Retinal pigment epithelial cell (primary cell): ENCODE measurements at places on chromosomes 4 and X.

DNA sequence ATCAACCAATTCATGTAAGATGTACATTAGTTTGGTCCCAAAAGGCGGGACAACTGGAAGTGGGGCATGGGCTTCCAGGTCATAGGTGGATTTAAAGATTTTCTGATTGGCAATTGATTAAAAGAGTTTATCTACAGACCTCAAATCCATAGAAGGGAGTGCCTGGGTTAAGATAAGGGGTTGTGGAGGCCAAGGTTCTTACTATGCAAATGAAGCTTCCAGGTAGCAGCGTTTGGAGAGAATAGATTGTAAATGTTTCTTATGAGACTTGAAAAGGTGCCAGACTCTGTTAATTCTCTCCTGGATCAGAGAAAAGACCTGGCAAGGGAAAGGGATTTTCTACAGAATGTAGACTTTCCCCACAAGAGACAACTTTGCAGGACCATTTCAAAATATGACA, 2.4 kb downstream of the MGST2 start:
- no peak for DNase-seq

DNA sequence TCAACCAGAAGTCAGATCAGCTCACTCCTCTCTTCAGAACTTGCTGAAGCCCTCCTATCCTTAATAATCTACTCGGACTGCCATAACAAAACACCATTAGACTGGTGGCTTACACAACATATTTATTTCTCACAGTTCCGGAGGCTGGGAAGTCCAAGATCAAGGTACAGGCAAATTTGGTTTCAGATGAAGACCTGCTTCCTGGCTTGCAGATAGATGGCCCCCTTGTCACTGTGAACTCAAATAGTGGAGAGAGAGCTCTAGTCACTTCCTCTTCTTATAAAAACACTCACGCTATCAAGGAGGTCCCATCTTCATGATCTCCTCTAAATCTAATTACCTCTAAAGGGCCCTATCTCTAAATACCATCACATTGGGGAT, 125.1 kb downstream of the CAMK2D start:
- no peak for DNase-seq

DNA sequence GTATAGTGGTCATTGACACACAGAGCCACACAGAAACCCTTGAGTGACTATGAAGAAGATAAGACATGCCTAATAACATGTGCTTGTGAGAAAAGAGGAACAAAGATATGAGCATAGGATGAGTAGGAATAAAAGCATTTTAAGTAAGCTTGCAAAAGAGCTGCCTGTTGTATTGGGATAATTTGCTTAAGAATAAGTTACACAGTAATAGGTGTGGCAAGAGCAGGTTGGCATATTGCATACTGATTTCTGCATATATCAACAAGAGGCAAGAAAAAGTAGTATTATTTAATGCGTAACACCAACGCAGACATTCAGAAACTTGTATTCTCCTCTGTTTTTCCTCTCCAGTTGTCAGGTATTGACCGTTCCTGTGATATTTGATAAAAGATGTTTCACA, 111.5 kb upstream of the UGT8 start:
- no peak for DNase-seq

- no peak for DNase-seq
Observed at GRCh38 chrX:74119016-74119910, 184.7 kb upstream of the ZCCHC13 start.

- no peak for DNase-seq
Observed at GRCh38 chrX:123087326-123087725, 96.8 kb upstream of the GRIA3 start.

- no peak for DNase-seq
Observed at GRCh38 chr4:112860830-112861690, 188.4 kb upstream of the ANK2 start.

DNA sequence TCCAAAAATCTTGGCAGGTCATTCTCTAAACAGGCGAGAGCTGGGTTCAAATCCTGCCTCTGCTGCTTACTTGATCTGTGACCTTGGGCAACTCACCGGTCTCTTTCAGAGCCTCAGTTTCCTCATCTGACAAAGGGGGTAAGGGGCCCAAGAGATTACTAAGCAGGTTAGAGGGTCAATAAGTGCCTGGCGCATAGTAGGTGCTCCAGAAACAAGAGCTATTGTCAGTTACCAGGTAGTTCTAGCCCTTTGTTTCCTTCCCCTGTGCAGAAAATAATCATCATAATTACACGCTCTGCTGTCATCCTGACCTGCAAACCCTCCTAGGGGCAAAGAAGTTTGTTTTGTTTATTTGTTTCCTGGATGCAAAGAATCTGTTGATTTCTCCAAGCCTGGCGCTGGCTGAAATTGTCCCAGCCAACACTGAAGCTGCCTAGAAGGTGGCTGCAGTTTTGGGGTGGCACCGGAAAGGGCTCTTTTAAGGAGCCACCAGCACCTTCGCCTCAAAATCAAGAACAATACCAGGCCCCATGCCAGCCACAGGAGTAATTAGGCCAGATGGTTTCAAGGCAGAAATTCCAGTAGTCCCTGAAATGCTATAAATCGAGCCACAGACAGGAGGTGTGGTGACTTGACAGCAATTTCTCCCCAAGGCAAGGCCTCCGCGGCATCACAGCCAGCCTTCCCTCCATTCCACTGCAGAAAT, 10.2 kb upstream of the KIAA0232 start:
- DNase-seq = no peak

GRCh38 chr4:145720656-145721055, 40.7 kb downstream of the C4orf51 start:
- DNase-seq = no peak

DNA sequence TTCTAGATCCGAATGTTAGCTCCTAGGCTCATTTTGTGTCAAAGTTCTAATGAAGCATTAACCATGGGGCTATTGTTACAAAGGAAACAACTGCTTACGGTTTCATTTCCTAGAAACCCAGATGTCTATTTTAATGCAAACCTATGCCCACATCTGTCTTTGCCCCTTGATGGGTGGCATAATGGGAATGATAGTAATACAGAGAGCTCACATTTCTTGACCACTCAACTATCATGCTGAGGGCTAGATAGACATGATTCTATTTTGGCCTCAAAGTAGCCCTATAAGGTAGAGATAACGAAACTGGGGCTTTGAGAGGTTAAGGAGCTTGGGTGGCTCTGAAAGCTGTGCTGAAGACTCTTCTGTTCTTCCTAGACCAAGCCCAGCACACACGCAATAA, 1.9 kb downstream of the TLR7 start:
- no peak for DNase-seq
